Activated CD8-positive, alpha-beta memory T cell treated with anti-CD3 and anti-CD28 coated beads for 1 hour (primary cell): ENCODE measurements at places on chromosomes 1 and 21.

- DNase-seq, result no peak
These were observed 29.1 kb downstream of the DNAJC11 start for GRCh38 chr1:6672558-6672957.

- DNase-seq, result no peak
These were observed 181.3 kb upstream of the DMRTA2 start for GRCh38 chr1:50604580-50604979.

GRCh38 chr1:204264805-204265204 is 51.0 kb upstream of the GOLT1A start:
- DNase-seq, result no peak

GRCh38 chr1:25468033-25468432 is 37.3 kb downstream of the MACO1 start:
- no peak for DNase-seq

GRCh38 chr21:31135531-31136184 is 97.4 kb upstream of the KRTAP19-8 start:
- no peak for DNase-seq

DNA sequence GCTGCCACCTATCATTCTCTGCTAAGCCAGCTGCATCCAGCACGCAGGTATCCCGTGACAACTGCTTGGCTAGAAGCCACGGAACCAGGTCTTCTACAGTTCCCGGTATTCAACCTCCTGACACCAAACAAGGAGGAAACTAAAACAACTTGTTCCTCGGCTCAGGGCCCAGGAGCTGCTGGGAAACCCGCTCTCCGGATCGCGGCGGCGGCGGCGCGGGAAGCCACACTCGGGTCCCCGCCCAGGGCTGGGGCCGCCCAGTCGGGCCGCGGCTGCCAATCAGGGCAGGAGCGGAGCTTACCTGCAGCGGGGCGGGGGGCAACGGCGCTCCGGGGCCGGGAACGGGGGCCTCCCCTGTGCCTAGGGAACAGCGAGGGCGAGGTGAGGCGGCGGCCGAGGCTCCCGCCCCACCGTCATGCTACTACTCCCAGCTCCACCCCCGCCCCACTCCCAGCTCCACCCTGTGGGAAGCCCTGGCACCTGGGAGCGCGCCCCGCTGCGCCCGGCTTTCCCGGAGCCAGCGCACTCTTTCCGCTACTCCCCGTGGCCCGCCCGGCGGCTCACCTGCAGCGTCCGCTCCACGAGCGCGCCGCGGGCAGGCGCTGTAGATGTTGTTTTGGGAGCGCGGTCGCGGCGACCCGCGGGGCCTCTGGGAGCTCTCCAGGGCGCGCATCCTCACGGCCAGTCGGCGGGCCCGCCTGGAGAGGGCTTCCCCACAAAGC is 12.1 kb downstream of the IL24 start:
- DNase-seq, result no peak

- no peak for DNase-seq
These were observed 16.6 kb downstream of the COPA start for GRCh38 chr1:160326418-160326817.

GRCh38 chr1:226736908-226737818 is 1.9 kb downstream of the ITPKB start:
- DNase-seq, result no peak

DNA sequence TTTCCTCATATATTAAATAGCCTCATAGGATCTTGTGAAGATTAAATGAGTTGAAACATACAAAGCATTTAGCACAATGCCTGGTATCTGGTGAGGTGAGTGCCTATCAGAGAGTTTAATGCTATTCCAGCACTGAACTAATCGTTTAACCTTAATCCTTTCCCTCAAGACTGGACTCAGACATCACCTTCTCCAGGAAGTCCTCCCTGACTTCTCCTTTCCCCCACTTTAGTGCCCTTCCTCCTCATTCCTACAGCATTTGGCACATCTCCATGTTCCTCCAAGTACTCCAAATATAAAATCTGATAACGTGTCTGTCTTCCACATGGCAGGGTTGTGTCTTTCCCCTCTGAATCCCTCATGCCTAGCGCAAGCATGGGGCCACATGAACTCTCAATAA is 59.8 kb downstream of the ZSCAN20 start:
- no peak for DNase-seq

DNA sequence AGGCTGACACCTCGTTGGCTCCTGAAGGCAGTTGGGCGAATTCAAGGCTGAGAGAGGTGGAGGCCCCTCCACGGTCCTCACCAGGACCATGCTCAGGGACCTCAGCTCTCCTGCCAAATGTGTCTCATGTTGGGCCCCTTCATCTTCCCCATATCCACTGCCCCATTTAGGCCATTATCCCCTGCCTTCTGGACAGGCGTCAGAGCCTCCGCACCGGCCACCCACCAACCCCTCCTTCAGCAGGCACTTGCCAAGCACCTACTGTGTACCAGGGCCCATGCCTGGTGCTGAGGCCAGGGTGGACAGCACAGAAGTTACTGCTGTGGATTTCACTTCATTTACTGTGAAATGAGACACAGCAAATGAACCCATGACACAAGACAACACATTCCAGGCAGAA is 325.8 kb downstream of the MATN1 start:
- no peak for DNase-seq

DNA sequence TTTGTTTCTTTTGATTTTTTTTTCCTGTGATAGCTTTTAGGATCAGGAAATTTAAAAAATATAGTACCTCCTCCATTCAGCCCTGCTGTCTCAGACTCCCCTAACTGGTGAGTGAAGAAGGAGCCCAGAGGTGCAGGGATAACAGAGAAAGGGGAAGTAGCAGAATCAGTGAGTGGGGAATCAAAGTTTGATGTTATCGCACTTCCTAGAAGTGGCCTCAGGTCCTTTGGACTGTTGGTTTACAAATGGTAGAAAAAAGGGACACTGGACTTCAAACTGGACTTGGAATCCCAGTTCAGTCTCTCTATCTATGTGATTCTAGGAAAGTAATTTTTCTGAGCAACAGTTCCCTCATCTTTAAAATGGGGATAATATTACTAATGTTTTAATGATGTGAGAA is 99.5 kb downstream of the FGGY start:
- DNase-seq, result no peak

DNA sequence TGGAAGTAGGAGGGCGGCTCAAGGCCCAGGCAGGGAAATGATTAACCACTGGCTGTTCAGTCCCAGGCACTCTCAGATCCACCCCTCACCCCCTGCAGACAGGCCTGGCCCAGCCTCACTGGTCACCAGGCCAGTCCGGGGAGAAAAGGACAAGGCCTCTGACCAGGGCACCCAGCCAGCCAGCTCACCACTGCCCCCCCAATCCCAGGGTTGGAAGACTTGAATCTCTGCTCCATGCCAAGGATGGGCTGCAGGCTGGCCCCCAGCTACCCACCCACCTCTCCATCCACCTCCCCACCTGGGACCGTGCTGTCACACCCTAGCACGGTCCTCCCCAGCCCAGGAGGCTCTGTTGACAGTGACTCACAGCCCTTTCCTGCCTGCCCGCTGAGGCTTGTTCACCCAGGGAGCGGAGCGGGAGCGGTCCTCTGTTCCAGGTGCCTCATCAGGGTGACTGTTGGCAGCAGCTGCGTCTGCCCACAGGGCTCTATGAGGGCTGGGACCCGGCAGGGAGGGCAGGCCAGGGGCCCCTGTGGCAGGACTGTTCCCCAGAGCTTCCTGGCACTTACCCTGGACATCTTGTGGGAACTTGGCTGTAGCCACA is 2.2 kb downstream of the LAD1 start:
- DNase-seq, result no peak

DNA sequence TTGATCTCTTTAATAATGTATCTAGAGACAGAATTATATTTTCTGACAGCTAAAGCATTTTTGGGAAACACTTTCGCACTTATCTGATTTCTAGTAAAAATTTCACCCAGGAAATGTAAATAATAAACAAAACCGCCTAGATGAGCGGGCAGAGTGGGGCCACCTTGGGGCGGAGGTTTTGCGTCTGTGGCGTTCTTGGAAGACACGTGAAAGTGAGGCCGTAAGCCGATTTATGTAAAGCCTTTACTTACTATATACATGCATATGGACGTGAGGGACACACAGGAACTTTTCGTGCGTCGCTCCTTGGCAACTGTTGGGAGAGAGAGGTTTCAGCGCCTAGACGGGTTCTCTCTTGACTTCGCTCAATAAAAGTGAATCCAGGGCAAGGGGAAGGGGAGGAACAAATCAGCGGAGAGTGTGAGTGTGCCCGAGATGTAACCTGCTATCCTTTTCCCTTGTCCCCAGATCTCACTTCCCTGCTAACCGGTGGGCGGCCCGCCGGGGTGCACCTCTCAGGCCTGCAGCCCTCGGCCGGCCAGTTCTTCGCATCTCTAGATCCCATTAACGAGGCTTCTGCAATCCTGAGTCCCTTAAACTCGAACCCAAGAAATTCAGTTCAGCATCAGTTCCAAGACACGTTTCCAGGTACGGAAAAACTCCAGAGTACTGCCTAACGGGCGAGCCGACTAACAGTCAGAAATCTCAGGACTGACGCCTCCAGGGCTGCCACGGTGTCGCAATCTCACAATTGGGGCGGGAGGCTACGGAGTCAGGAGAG is 1.7 kb downstream of the HLX start:
- DNase-seq, result no peak

- DNase-seq, result no peak
These were observed 36.3 kb upstream of the SUCO start for GRCh38 chr1:172496678-172497077.

GRCh38 chr1:109815809-109816174 is 52.1 kb upstream of the EPS8L3 start:
- no peak for DNase-seq

- DNase-seq, result no peak
These were observed 20.7 kb upstream of the SLC19A1 start for GRCh38 chr21:45562965-45563364.

DNA sequence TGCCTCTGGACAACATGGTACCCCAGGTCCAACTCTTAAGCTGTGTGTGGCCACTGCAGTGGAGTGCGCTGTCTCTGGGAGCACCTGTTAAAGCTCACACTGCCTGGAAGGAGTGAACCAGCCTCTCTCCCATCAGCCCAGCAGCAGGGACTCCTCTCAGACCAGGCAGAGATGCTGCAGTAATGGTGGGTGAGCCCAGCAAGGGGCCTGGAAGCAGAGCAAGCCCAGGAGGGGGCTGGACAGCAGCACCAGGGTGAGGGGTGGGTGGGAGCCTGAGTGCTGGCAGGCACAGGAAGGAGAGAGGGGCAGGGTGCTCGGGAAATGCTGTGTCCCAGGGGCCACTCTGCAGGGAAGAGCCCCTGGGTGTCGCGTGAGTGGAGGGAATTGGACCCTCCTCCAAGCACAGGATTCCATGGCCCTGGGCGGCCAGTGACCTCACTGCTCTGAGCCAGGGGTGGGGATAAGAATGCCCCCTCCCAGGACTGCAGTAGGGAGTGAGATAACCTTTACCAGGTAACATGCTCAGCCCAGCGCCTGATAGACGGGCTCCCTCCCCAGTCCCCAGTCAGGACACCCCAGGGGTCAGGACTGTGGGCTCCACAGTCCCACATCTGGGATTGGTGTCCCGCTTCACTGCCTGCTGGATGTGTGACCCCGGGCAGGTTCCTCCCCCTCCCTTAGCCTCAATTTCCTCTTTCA is 313.1 kb downstream of the MATN1 start:
- DNase-seq, result no peak

GRCh38 chr1:183847641-183848040 is 42.7 kb downstream of the RGL1 start:
- DNase-seq, result no peak

- DNase-seq, result no peak
These were observed 35.0 kb downstream of the HMGB4 start for GRCh38 chr1:33898881-33899280.

DNA sequence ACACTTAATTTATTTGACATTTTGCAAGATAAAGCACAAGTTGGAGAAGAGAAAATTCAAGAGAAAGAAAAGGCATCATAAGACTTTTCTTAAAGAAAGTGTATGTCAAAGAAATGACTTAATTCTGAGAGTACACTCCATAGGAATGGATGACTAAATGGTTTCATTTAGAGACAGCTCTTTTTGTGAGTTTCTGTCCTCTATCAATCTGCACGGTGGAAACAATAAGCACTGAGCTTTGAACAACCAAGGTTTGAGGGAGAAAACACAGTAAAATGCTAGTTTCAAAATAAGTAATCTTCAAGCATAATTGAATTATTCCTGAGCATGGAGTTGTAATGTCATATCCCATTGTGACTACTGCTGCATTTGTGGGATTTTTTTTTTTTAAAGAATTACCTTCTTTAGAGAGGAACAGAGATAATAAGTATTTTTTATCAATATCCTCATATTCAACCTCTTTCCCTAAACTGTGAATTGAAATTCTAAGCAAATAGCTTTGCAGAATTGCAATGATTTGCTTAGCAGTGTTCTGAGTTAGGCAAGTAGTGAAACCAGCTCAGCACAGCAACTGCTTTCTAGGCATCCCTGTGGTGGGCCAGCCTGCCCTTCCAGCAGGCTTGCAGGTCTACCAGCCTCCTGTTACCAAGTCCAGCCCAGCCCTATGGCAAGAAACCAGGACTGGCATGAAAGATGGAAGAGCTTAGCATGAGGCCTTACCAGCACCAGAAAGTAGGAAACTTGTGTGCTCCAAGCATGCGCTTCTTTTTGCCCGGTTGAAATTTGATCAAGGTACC is 38.2 kb downstream of the KCNJ6 start:
- DNase-seq, result no peak

DNA sequence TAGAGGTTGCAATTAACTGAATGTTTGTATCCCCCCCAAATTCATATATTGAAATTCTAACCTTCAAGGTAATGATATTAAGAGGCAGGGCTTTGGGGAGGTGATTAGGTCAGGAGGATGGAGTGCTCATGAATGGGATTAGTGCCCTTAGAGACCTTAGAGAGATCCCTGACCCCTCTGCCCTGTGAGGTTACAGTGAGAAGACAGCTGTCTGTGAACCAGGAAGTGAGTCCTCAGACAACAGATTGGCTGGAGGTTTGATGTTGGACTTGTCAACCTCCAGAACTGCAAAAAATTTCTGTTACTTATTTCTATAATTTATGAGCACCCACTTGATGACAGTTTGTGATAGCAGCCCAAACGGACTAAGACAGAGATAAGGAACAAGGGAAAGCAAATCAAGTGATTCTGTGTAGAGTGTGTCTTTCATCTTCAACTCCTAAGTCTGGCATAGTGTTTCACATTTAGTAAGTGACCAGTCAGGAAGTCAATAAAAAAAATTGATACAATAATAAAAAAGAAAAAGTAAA is 30.0 kb upstream of the RWDD3 start:
- DNase-seq, result no peak

GRCh38 chr1:201191653-201192260 is 1.1 kb downstream of the IGFN1 start:
- no peak for DNase-seq

GRCh38 chr1:178328728-178329127 is 168.0 kb downstream of the CLEC20A start:
- no peak for DNase-seq
